ENCODE measurements at places on chromosomes 4 and X.

DNA sequence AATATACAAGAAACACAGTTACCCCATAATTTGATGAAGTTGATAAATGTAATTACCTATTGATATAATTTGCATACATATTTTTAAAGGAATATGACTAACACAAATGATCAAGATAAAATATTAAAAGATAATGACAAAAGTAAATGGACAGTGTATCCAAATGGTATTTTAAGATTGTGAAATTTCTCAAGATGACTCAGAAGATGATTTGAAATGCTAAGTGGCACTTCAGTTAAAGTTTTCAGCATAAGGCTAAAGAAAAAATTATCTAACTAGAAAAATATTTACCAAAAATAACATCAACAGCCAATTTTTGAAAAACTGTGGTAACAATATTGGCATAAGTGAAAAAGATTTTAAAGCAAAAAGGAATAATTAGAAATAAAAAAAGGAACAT, 248.4 kb upstream of the NDST4 start:
- DNase-seq, result no peak

GRCh38 chr4:4851081-4851480, 8.4 kb upstream of the MSX1 start:
- DNase-seq, result no peak

DNA sequence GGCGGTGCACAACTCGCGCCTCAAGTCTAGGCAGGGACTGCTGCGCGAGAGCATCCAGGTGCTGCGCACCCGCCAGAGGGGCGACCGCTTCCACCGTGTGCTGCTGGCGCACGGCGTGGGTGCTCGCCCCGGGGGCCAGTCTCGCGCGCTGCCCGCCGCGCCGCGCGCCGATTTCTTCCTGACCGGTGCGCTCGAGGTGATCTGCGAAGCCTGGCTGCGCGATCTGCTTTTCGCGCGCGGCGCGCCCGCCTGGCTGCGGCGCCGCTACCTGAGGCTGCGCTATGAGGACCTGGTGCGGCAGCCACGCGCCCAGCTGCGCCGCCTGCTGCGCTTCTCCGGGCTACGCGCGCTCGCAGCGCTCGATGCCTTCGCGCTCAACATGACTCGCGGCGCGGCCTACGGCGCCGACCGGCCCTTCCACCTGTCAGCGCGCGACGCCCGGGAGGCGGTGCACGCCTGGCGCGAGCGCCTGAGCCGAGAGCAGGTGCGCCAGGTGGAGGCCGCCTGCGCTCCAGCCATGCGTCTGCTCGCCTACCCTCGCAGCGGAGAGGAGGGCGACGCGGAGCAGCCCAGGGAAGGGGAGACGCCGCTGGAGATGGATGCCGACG, 1.3 kb downstream of the CHST7 start:
- no peak for DNase-seq

DNA sequence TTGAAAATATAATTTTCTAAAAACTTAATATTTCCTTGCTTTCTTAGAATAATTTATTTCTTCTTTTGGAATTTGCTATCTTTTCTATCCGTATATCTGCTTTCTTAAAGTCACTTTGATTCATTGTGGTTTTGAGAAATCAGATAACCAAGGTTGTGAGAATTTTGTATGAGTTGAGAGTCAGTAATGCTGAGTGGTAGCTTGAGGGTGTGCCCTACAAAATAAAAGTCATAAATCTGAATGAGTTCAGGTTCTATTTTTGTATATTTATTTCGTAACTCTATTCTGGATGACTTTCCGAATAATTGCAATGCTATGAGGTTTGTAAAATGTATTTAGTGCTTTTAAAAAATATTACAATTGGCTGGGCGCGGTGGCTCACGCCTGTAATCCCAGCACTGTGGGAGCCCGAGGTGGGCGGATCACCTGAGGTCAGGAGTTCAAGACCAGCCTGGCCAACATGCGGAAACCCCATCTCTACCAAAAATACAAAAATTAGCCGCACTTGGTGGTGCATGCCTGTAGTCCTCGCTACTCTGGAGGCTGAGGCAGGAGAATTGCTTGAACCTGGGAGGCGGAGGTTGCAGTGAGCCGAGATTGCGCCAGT, 8.9 kb downstream of the COPS4 start:
- DNase-seq, result no peak

- no peak for DNase-seq
These were observed 139.0 kb upstream of the SPRY1 start for GRCh38 chr4:123257591-123257990.

DNA sequence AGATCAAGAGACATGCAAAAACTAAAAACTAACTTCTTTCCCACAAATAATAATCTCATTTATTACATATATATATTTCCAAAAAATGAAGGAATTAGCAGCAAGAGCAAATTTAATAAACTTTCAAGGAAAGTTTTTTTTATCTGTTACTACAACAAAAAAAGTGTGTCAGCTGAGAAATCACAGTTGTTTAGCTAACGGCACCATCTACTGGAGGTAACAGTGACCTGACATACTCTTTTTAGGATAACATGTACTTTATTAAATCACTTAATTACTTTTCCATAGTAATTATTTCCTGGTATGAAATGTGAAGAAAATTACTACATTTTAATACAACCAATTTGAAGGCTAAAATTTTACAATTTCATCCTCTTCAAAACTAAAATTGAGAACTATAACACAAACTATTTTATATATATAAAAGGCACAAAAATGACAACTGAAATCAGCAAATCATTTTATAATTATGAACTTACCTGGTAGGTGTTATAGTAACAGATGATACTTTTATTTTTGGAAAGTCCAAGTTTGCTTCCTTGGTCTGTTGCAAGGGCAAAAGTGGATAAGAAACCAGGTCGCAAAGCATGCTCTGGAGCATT, 9.1 kb downstream of the LAMTOR3 start:
- DNase-seq, result no peak

- DNase-seq, result no peak
These were observed 34.8 kb upstream of the CXCL6 start for GRCh38 chr4:73801692-73802091.

GRCh38 chr4:113899271-113900070, 80.0 kb downstream of the ARSJ start:
- DNase-seq, result no peak

DNA sequence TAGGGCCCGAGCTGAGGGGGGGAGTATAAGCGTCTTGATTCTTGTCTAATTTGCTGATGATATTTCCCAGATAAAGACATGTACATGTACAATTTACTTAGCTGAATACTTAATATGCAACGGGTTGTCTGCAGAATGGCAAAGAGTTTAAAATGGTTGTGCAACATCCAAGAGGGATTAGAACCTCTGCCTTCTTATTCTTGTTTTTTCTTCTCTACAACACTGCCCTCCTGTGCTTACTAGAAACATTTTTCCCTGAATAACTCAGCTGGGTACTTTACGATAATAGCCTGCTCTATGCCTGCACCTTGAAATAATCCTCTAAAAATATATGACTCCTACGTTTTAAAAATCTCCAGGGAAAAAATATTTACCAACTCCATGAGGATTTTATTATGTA, 41.8 kb downstream of the INTS12 start:
- DNase-seq, result no peak

GRCh38 chr4:7094916-7095315, 27.1 kb upstream of the GRPEL1 start:
- DNase-seq, result no peak

- no peak for DNase-seq
These were observed 1.4 kb downstream of the COQ2 start for GRCh38 chr4:83283181-83283580.

GRCh38 chrX:40097141-40097503, 636 bp downstream of the BCOR start:
- no peak for DNase-seq

- no peak for DNase-seq
These were observed 10.1 kb downstream of the REELD1 start for GRCh38 chr4:146224326-146224966.

GRCh38 chrX:39705290-39705689, 392.5 kb downstream of the BCOR start:
- DNase-seq, result peak; percentile 70

DNA sequence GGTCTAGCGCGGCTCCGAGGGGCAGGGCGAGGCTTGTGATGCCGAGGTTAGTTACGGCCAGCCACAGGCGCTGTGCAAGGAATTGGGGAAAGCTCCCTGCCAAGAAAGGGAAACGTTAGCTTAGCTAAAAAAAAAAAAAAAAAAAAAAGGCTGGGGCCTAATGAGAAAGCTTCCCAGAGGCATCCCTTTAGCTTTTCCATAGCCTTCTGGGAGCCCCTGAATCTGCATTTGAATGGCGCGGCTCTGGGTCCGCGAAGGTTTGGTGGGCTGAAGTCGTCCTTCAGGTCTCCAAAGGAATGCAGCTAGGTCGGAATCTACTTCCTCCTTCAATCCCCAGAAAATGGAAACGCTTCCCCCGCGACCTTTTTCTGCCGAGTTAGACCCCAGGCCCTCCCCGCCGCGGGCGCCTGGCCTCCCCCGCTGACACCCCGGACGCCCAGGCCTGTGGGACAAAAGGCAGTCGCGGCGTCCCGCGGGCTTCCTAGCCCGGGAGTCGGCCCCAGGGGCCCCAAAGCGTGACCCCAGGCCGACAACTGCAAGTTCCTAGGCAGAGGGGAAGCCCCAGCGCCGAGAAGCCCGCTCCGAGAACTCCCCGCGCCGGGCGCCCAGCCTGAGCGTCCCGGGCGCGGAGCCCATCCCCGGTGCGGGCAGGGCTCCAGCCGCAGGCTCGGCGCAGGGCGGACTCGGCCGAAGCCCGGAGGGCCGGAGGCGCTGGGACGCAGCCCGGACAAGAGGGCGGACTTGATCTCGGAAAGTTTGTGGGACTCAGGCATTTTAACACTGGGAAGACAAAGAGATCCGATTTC, 605 bp upstream of the FAT1 start:
- DNase-seq, result peak; percentile 52

- no peak for DNase-seq
These were observed 1.4 kb upstream of the C4orf50 start for GRCh38 chr4:6019316-6020263.

DNA sequence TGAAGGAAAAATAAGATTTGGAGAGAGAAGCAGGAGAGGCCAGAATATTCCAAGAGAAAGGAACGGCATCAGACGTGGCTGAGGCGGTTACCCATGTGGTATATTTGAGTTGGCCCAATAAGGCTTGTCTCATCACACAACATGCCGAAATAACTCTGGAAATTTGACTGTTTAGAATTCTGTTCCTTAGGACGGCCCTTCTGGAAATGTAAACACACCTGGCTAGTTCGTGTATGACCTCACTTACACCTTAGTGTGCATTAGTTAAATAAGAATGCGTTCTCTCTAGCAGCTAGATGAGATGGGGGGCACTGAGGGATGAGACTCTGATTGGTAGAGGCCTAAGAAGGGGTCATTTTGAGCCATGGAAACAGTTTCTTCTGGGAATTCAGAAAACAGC, 33.2 kb upstream of the PLAC1 start:
- no peak for DNase-seq

All from ureter (tissue), 1 donor.